ENCODE measurements at places on chromosomes 7 and 10.

GRCh38 chr10:102122450-102122849 lies 2.3 kb upstream of the LDB1 start:
- no peak for DNase-seq

GRCh38 chr7:7772397-7772821 lies 54.0 kb upstream of the RPA3 start:
- no peak for DNase-seq

DNA sequence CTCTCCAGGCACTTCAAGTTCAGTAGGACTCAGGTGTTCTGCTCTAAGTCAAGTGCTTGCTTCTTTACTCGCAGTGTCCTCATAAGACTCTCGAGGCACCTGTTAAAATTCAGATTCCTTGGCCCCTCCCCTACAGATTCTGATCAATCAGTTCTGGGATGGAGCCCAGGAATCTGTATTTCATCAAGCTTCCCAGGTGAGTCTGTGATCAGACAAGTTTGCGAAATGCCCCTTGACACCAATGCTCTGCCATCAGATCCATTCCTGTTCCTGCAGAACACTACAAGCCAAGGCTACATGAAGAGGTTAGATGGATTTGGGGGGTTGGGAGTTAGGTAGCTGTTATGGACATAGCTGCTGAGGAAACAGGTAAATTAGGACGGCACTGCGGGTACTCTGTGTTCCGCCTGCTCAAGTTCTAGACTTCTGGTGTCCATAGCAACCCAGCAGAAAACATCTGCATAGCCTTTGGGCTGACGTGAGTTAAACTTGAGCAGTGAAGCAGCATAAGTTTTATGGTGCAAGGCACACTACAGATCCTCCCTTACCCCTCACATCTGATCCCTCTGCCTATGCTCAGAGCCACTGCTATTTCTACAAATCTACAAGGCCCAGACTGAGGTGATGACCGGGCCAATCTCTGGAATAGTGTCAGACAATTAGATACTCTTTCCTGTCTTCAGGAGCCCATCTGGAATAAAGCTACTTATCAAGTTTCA lies 6.8 kb upstream of the NCOA4 start:
- no peak for DNase-seq

- no peak for DNase-seq
Measured at GRCh38 chr7:120654241-120654640, 203.7 kb downstream of the TSPAN12 start.

Data from NCI-H1436 (cell line).